ENCODE measurements at places on chromosomes 4 and X.

- H3K36me3 ChIP-seq, result peaks cover 3% of the 10 kb centered on the region
- H3K4me3 ChIP-seq, result peak overlapping the region; percentile 92
- H3K27me3 ChIP-seq, result no peaks in the 10 kb centered on the region
- H3K27ac ChIP-seq, result peak overlapping the region; percentile 75
- H3K4me1 ChIP-seq, result peaks cover 17% of the 10 kb centered on the region
- DNase-seq, result no peak
These were observed 649 bp upstream of the VBP1 start for GRCh38 chrX:155215443-155216178.

DNA sequence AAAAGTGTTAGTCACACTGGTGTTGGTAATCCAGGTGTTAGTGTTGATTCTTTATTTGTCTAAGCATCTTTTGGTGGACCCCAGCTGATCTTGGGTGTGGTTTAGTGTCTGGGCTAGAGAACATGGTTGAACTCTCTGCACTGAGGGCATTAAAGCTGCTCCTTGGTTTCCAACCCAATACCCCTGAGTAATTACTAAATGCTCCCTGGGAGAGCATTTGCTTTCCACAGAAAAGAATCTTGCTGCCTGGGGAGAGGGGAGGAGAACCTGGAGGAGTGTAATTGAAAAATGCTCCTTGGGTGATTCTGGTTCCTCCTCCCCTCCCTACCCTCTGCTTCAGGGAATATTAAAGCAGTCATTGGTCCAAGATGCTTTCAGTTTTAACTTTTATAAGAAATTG lies 3.1 kb downstream of the GUCY1B1 start:
- no peak overlapping the region for H3K27ac ChIP-seq
- no peak overlapping the region for H3K4me3 ChIP-seq
- H3K36me3 ChIP-seq, result no peaks in the 10 kb centered on the region
- no peak for DNase-seq

- no peaks in the 10 kb centered on the region for H3K27me3 ChIP-seq
- no peak overlapping the region for H3K4me3 ChIP-seq
- H3K36me3 ChIP-seq, result no peaks in the 10 kb centered on the region
- DNase-seq, result no peak
- no peak overlapping the region for H3K27ac ChIP-seq
These were observed 11.3 kb upstream of the DRP2 start for GRCh38 chrX:101208152-101208905.

- no peaks in the 10 kb centered on the region for H3K27me3 ChIP-seq
- H3K36me3 ChIP-seq, result no peaks in the 10 kb centered on the region
- H3K4me1 ChIP-seq, result peaks cover 7% of the 10 kb centered on the region
- no peak for DNase-seq
- H3K27ac ChIP-seq, result no peak overlapping the region
These were observed 165.8 kb upstream of the SFRP2 start for GRCh38 chr4:153954654-153955053.

- no peaks in the 10 kb centered on the region for H3K36me3 ChIP-seq
- no peak overlapping the region for H3K4me3 ChIP-seq
- DNase-seq, result no peak
- H3K4me1 ChIP-seq, result no peaks in the 10 kb centered on the region
- H3K27ac ChIP-seq, result no peak overlapping the region
- H3K27me3 ChIP-seq, result no peaks in the 10 kb centered on the region
These were observed 148.8 kb downstream of the POLA1 start for GRCh38 chrX:24842486-24842885.

DNA sequence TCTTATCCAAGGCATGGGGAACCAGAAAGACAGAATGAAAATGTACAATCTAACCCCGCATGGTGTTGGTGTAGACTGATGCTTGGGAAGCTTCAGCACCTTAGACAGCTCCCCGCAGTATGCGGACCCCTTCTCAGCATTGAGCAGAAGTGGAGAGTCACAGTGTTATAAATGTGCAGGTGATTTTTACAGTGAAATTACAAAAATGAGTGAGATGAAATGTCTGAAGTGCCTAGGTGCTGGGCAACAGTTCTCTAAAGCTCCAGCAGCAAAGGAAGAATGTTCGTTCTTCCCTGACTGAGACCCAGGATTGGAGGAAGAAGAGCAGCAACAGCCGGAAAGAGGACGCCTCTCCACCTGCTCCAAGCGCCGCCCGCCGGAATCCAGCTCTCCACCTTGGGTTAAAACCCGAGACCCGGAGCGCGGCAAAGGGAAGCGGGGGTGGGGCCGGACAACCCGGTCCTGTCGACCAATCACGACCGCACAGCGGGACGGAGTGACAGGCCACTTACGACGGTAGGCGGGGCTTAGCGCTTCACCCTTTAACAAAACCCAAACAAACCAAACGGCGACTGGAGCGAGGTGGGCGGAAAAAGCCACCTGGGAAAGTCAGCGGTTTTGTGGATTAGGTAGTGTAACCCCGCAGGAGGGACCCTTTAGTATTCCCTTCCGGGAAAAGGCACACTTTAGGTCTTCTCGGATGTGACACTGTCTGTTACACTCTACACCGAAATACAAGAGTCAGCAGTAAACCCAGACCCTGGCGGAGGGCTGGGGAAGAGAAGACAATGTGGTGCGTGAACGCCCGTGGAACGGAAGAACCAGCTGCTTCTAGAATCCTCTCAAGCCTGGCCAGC lies at the start of gene GLRA3:
Gene GLRA3, minus strand, starts transcription at position 403 of the 857 bp plus-strand sequence. CDS start 436 bp downstream, outside the sequence.
- no peak within 1 kb of the TSS for H3K4me3 ChIP-seq
- H3K36me3 ChIP-seq, result no peaks in the 10 kb centered on the region
- no peaks in the 10 kb centered on the region for H3K4me1 ChIP-seq

DNA sequence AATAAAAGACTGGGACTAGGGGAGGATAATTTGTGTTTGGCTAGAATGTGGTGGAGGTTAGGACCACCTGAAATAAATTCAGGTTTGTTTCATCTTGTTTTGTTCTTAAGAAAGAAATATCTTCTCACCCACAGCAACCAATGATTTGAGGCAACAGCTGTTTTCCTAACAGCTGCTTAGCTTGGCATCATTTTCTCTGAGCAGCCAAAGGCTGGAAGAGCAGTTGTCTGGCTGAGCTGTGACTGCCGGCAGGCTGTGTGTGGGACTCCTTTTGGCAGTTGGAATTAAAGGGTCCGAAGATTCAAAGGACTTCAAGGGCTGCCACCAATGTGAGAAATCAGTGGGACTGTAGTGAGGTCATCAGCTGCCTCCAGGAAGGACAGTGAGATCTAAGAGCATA lies 5.0 kb downstream of the TRIM75 start:
- no peak for DNase-seq
- no peaks in the 10 kb centered on the region for H3K4me1 ChIP-seq
- no peak overlapping the region for H3K4me3 ChIP-seq
- H3K27ac ChIP-seq, result no peak overlapping the region
- no peaks in the 10 kb centered on the region for H3K36me3 ChIP-seq

GRCh38 chr4:185761352-185762235 lies 50.4 kb downstream of the SORBS2 start:
- no peaks in the 10 kb centered on the region for H3K4me1 ChIP-seq
- H3K36me3 ChIP-seq, result no peaks in the 10 kb centered on the region
- H3K27me3 ChIP-seq, result no peaks in the 10 kb centered on the region
- no peak overlapping the region for H3K27ac ChIP-seq
- H3K4me3 ChIP-seq, result no peak overlapping the region

GRCh38 chr4:19123681-19124080 lies 1102.1 kb upstream of the LCORL start:
- H3K27ac ChIP-seq, result no peak overlapping the region
- H3K4me1 ChIP-seq, result no peaks in the 10 kb centered on the region
- no peaks in the 10 kb centered on the region for H3K36me3 ChIP-seq
- H3K4me3 ChIP-seq, result no peak overlapping the region
- DNase-seq, result no peak
- H3K27me3 ChIP-seq, result no peaks in the 10 kb centered on the region

- H3K27ac ChIP-seq, result no peak overlapping the region
- H3K36me3 ChIP-seq, result no peaks in the 10 kb centered on the region
- DNase-seq, result no peak
- H3K4me1 ChIP-seq, result no peaks in the 10 kb centered on the region
- no peak overlapping the region for H3K4me3 ChIP-seq
- H3K27me3 ChIP-seq, result no peaks in the 10 kb centered on the region
These were observed 27.1 kb downstream of the AFM start for GRCh38 chr4:73508651-73509050.

- H3K36me3 ChIP-seq, result no peaks in the 10 kb centered on the region
- DNase-seq, result no peak
These were observed 121.3 kb upstream of the PNPLA4 start for GRCh38 chrX:8048466-8048865.

DNA sequence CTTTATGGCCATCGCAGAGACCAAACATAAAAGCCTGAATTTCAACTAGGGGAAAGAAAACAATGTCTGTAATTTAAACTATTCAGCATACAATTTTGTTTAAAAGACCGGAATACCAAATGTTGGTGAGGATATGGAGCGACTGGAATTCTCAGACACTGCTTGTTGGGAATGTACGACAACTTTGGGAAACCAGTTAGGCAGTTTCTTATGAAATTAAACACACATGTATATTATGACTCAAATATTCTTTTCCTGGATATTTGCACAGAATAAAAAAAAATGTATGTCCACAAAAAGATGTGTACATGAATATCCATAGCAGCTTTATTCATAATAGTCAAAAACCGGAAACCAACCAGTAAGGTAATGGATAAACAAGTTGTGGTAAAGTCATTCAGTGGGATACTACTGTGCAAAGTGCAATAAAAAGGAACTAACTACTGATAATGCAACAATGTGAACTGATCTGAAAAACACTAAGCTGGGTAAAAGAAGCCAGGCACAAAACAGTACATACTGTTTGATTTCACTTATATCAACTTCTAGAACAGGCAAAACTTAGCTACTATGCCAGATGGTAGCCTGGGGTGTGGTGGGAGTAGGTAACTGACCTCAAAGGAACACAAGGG lies 152.7 kb upstream of the FTHL17 start:
- no peak for DNase-seq
- H3K4me1 ChIP-seq, result no peaks in the 10 kb centered on the region
- no peaks in the 10 kb centered on the region for H3K36me3 ChIP-seq
- no peak overlapping the region for H3K4me3 ChIP-seq
- H3K27me3 ChIP-seq, result no peaks in the 10 kb centered on the region
- no peak overlapping the region for H3K27ac ChIP-seq

DNA sequence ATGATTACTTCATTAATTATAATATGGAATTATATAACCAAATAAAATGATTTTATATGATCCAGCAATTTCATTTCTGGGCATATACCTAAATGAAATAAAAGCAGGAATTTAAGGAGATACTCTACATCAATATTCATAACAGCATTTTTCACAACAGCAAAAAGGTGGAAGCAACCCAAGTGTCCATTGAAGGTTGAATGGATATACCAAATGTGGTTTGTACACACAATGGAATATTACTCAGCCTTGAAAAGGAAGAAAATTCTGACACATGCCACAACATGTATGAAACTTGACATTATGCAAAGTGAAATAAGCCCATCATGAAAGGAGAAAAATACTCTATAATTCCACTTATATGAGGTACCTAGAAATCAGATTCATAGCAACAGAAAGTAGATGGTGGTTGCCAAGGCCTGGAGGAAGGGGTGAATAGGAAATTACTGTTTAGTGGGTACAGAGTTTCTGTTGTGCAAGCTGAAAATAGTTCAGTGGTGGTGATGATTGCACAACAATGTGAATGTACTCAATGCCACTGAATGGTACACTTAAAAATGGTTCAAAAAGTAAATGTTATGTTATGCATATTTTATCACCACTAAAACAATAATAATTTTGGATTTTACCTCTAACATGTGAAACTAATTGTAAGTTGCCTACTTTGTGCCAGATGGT lies 471.5 kb downstream of the SPRY1 start:
- no peak overlapping the region for H3K4me3 ChIP-seq
- no peak for DNase-seq
- no peak overlapping the region for H3K27ac ChIP-seq
- no peaks in the 10 kb centered on the region for H3K36me3 ChIP-seq

GRCh38 chrX:2654436-2655340 lies 36.4 kb upstream of the CD99 start:
- DNase-seq, result no peak
- no peaks in the 10 kb centered on the region for H3K36me3 ChIP-seq
- no peak overlapping the region for H3K4me3 ChIP-seq
- H3K27me3 ChIP-seq, result no peaks in the 10 kb centered on the region
